ENCODE measurements at places on chromosomes 13 and 19.

- no peak for DNase-seq
These were observed 27.7 kb downstream of the SAE1 start for GRCh38 chr19:47158367-47158791.

- no peak for DNase-seq
These were observed 12.7 kb downstream of the PRKCG start for GRCh38 chr19:53894707-53895106.

DNA sequence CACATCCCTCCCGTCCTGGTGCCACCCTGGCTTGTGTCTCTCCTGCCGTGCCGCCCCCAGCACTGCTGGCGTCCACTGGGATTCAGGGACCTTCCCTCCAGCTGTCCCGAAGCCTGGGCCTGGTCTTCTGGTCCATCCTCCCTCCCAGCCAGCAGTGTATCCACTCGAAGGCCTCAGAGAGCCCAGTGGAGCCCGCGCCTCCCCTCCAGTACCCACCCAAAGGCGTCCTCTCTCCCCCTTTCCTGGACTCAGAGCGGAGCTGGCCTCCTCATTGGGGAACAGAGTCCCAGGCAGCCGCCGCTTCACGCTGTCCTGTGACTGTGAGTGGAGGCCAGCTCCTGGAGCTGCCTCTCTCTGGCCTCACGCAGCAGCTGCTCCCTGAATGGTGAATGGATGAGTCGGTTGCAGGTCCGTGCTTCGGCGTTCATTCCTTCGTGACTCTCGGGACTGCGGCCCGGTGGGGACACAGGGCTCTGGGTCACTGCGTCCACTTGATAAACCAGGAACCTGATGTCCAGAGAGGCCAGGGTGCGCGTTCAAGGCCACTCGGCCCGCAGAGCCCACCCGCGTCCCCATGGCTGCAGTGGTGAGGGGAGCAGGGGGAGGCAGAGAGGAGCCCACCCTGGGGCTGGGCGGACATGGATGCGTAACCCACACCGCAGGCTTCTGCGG, 12.1 kb downstream of the ONECUT3 start:
- no peak for DNase-seq

DNA sequence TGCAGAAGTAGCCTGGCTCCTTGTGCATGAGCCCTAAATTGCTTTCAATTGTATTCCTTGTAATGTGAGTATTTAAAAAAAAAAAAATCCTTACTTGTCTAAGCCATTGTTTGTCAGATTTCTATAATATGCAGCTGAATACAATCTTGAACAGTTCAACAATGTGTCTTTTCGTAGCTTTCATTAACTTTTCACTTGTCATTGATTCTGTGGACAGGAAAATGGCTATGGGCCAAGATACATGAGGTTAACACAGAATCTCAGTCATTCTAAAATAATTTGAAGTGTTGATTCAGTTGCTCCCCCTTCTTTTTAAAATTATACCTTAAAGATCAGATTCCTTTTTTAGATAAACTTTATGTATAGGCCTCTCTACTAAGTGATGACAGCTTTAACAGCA, 395.8 kb upstream of the KLF12 start:
- DNase-seq: no peak

DNA sequence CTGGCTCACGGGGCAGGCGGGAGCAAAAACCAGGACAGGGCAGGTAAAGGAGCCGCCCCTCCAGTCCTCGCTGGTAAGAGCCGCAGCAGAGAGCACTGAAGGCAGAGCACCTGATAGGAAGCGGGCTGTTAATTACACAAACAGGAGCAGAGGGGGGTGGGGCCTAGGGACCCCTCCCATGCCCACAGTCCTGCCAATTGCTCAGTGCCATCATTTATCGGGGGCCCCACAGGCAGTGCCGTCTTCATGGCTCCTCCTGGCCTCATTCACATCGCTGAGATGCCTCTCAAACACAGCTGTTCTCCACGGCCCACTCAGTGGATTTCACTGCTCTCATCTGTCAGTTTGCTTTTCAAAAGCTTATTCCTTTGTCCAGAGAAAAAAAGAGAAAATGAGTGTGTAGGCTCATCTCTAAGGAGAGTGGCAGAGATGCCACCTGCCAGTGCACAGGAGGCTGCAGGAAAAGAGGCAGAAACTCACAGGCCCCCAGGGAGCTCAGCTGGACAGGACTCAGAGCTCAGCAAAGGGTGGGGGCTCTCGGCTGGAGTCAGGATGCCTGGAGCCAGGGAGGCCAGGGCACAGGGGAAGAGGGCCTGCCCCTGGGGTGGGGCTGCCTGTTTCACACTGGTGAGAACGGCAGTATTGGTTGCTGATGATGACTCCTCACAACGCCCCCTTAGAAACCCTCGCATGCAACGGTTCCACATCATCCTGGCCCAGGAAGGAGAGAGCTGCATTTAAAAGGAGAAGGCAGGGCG, 174.6 kb downstream of the COL4A1 start:
- peak; percentile 57 for DNase-seq

GRCh38 chr13:22883262-22883840, 297.4 kb upstream of the SGCG start:
- no peak for DNase-seq

DNA sequence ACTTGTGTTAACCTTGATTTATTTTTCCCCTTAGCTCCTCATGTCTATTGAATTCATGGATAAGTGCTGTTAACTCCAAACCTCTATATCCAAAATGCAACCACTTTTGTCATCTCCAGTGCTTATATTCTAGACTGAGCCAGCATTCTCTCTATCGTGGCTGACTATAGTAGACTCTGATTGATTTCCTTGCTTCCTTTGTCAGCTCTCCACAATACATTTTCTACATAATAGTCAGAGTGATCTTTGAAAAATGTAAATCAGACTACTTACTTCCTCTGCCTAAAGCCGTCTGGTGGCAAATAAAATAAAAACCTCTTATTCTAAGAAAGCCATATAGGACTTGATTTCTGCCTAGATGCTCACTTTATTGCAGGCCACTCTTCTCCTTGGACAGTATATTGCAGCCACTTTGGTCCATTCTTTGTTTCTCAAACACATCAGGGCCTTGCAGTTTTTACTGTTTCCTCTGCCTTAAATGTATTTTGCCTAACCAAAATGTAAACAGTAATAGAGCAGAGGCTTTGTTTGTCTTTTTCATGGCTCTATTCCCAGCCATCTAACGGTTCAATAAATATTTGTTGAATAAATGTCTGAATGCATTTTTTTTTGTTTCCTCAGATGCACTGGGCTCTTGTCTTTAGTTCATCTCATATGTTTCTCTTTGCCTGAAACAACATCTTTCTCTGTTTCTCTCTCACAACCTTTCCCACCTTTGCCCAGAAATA, 243.6 kb upstream of the CSNK1A1L start:
- no peak for DNase-seq

DNA sequence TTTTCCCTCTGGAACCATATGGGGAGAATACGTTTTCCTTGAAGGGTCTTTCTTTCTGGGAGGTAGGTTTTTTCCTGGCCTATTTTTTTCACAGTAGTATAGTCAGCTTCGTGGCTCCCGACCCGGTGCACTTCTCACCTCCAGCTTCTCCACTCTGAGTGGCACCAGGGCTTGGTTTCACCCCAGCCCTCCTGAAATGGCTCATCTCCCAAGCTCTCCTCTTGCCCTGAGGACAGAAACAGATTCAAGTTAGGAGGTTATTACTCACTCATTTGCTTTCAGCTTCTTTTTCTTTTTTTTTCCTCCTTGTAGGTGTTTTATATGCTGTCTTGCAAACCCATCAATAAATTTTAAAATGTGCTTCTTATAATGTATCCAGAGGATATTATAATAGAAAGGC, 199.3 kb downstream of the RFC3 start:
- DNase-seq: no peak

DNA sequence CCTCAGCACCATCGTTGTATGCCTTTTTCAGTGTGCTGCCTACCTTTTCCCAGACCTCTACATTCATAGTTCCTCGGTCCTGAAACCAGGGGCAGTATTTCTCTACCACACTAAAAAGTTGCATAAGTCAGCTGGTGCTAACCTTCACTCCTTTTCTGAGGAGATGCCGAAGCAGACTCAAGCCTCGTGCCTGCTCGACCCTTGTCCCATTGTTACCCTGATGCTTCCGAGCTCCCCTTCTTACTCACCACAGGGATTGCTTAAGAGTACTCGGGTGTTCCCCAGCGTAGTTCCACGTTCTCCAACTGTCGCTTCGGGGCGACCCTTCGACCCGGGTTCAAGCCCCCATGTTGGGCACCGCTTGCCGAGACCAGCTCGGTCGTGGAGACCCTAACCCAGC, 19.0 kb upstream of the IL17D start:
- no peak for DNase-seq

DNA sequence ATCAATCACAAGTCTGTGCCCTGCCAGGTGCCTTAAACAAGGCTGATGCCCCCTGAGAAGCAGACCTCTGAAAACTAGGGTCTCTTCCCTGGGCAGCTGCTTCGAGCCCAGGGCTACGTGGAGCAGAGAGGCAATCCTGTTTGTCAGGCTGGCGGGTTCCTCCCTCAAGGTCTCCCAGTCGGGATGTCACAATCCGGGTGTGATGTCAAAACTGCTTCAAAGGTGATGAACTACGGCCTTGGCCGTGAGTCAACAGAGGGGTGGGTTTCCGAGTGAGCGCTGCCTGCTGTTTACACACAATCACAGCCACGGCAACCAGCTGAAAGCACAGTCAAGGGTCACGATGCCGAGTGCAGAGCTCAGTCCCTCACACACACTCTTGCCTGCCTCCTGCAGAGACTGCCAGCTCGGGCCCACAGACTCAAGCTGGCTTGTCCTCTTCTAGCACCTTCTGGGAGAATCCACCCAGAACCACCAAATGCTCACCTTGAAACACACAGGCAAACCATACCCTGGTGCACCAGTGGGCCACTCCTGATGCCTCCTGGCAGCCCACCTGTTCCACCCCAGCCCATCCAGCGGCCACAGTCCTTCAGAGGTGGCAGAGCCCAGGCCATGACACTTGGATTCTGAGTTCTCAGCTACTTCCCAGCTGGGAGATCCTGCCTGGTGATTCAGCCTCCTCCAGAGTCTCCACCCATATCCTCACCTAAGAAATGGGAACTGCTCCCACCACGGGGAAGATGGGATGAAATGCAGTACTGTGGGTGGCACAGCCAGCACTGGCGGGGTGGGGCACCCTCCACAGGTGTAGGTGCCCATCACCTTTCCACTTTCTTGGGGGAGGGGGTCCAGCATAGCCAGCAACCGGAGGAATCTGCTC, 6.8 kb downstream of the ELL start:
- peak; percentile 67 for DNase-seq

- peak; percentile 82 for DNase-seq
These were observed 1551.1 kb downstream of the EFNB2 start for GRCh38 chr13:104984296-104984818.

- no peak for DNase-seq
These were observed 168.3 kb downstream of the PCDH20 start for GRCh38 chr13:61247149-61247936.

GRCh38 chr19:8459095-8459494, 14.3 kb downstream of the HNRNPM start:
- no peak for DNase-seq

- DNase-seq: no peak
These were observed 87.7 kb upstream of the LSM14A start for GRCh38 chr19:34084396-34085145.

- DNase-seq: no peak
These were observed 1015.7 kb downstream of the PCDH9 start for GRCh38 chr13:66214467-66214866.

DNA sequence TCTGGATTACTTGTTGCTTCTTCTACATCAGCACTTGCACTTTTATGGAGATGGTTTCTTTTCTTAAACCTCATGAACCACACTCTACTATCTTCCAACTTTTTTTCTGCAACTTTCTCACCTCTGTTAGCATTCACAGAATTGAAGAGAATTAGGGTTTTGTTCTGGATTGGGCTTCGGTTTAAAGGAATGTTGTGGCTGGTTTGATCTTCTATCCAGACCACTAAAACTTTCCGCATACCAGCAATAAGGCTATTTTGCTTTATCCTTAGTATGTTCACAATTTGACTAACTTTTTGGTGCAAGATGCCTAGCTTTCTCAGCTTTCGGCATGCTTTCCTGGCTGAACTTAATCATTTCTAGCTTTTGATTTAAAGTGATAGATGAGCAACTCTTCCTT, 666.7 kb upstream of the MIR17HG start:
- no peak for DNase-seq

DNA sequence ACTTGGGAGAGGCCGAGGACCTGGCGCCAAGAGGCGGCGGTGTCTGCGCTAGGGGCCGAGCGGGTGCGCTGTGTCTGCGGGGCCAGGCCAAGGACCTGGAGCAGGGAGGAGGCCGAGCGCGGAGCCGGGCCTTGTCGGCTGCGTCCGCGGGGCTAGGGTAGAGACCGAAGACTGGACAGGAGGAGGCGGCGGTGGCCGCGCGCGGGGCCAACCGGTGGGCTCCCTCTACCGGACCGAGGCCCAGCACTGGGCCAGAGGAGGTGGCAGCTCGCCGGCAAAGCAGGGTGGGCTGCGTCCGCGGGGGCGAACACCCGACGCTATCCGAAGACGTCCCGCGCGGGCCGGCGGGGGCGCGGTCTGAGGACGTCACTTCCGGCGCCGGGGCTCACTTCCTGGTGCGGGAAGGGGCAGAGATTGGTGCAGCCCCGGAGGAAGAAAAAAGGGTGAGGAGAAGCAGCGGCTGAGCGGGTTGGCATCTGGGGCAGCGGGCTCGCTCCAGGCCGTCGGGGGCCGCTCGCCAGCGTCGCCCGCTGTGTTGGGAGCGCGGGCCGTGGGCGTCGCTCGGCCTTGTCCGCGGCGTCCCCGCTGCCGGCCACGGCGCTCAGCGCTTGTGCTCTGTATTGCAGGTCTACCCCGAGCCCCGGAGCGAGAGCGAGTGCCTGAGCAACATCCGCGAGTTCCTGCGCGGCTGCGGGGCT, 38.3 kb downstream of the ARHGEF7 start:
- DNase-seq: peak; percentile 97

DNA sequence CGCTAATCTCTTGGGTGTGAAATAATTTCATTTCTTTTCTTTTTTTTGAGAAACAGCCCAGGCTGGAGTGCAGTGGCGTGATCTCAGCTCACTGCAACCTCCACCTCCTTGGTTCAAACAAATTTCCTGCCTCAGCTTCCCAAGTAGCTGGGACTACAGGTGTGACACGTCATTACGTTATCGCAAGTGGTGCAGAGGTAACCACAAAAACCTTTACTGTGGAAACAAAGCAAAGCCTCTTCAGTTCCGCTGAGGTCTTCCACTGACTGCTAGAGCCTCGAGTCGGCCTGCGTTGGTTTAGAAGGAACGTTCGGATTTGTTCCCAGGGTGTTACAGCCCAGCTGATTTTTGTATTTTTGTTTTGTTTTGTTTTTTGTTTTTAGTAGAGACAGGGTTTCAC, 2.0 kb upstream of the ZNF784 start:
- no peak for DNase-seq

- no peak for DNase-seq
These were observed 17.3 kb upstream of the RELB start for GRCh38 chr19:44984005-44984404.

GRCh38 chr13:66778461-66778860, 451.7 kb downstream of the PCDH9 start:
- DNase-seq: no peak

Data from femur (tissue), 1 donor.